SW480 (cell line): ENCODE measurements at places on chromosomes 3 and 15.

DNA sequence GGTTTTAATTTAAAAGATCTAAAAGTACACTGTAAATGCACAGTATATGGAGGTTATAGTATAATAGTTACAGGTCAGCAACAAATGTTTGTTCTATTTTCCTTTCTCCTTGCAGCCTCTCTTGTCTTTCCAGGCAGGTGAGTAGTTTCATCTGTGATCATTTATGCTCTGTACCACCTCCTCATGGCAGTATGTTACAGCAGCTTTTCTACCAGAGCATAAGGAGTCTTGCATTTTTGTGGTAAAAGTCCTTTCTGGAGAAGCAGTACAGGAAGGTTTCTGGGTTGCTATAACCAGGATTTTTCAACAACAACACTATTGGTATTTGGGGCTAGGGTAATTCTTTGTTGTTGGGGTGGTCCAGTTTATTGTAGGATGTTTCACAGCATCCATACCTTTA lies 59.5 kb downstream of the ZNF609 start:
- no peak for DNase-seq

- DNase-seq, result peak; percentile 36
Measured at GRCh38 chr3:150412561-150413231, 4.6 kb downstream of the TSC22D2 start.

DNA sequence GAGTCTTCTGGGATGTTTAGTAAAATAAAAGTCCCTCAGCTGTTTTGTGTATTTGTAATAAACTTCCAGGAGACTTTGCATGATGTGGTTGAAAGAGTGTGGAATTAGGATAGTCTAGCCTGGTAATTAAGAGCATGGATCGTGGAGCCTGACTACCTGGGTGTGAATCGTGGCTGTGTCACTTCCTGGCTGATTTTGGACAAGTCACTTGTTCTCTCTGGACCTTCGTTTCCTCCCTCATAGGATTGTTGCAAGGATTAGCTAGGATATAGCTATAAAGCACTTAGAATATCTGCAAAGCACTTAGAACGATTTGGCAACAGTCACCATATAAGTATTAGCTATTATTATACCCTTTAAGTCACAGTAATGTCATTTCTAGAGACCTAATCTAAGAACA lies 40.2 kb downstream of the SLMAP start:
- peak; percentile 13 for DNase-seq

GRCh38 chr3:188534633-188535032 lies 380.7 kb downstream of the LPP start:
- DNase-seq, result no peak

- DNase-seq, result no peak
Measured at GRCh38 chr3:1439395-1439794, 346.6 kb downstream of the CNTN6 start.

GRCh38 chr3:181326637-181327223 lies 337.2 kb upstream of the DNAJC19 start:
- DNase-seq, result peak; percentile 38

DNA sequence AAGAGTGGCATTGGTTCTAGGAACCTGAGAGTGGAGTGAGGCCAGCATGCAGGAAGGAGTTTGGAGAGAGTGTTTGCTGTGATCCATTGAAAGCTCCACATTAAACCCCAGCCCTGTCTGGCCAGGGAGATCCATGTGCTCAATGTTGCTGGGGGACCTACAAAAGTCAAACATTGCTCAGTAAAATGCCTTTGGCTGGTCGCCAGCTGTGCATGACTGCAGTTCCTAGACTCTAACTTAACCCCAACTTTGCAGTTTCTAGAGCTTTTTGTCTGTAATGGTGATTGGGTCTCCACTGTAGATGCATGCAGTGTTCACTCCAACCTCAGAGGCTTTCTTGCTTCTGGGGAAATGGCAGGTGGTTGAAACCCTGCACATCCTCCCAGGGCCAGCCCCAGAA lies 99.7 kb upstream of the ABHD17C start:
- no peak for DNase-seq

DNA sequence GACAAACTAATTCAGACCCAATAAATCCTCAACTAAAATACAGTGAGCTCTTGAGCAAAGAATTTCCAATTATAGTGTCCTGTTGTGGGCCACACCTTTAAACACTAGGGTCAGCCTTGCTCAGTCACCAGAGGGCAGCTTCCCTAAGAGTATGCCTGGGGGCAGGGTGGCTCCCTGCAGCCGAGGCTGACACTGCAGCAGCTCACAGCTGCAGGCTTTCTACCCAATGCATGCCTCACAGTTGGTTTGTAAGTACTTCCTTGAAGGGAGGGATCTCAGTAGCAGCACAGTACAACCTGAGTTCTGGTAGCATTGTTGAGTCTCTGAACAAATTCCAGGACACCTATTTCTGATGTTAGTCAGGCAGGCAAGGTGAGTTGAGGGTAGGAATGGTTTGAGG lies 335.6 kb downstream of the TUSC7 start:
- peak; percentile 6 for DNase-seq

DNA sequence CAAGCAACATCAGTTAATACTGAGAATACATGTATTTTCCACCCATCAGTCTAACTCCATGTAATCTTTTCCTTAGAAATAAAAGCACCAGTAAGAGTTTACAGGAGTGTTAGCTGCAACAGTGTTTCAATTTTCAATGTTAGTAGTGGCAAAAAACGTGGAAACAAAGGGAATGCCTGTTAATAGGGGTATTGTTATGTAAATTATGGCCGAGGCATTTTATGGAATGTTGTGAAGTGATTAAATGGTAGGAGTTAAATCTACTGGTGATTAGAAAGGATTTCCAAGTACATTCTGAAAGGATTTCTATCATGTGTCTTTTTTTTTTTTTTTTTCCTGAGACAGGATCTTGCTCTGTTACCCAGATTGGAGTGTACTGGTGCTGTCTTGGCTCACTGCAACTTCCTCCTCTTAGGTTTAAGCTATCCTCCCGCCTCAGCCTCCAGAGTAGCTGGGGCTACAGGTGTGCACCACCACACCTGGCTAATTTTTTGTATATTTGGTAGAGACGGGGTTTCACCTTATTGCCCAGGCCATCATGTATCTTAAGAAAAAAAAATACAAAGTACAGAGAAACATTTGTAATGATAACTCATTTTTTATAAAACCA lies 6.6 kb downstream of the ATP6V1A start:
- no peak for DNase-seq

- DNase-seq, result no peak
Measured at GRCh38 chr15:58771621-58772250, 634 bp downstream of the MINDY2 start.

GRCh38 chr3:15797642-15798303 lies at the start of gene ANKRD28:
TSS of gene ANKRD28 (minus strand) at chr3:15797979. CDS start at chr3:15796521, 1,458 bp downstream.
- peak; percentile 82 for DNase-seq

DNA sequence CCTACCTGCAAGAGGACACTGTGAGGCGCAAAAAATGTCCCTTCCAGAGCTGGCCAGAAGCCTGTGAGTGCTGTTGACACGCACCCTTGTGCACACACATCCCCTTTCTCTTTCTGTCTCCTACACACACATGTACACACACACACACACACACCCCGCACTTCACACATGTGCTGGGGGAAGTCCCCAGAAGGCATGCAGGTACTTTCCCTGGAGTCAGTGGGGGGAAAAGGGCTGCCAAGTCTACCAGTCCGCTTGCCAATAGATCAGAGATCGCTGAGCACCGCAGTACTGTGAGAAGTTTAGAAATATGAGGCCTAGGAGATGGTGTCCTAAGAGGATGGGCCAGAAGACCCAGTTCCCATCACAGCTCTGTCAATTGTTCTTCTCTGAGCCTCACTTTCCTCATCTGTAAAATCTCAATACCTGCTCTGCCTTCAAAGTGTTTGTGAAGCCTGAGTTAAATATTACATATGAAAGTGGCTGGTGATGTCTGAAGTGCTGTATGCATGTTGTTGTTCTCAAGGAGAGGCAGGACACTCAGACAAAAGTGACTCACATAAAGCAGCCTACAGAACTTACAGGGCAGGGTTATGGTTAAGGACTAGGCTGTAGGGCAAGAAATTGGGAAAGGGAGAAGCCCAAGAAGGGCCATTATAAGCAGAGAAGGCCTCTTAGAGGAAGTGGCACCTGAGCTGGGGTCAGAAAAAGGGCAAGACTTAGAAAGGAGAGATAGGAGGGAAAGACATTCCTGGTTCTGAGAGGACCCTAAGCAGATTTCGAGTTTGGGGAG lies 6.8 kb downstream of the IL17RE start:
- DNase-seq, result no peak

DNA sequence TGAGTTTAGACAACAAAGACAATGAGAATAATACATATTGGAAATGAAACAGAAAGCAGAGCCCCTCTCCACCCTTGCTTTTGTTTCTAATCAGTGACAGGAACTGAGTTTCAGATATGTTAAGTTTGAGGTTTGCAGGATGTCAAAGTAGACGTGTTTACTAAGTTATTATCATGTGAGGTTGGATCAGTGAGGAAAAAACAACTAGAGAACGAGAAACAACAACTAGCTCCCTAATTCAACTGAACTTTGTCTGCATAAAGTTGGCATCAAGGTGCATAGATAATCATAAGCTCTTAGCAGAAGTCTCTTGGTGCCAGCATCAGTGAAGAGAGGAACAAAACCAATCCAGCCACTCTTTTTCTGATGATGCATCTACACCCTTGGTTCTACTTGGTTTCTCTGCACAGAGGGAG lies 491.1 kb upstream of the NR2F2 start:
- no peak for DNase-seq

GRCh38 chr3:62892951-62893350 lies 17.7 kb upstream of the CADPS start:
- no peak for DNase-seq

GRCh38 chr3:40458473-40458872 lies 1.3 kb downstream of the RPL14 start:
- no peak for DNase-seq

DNA sequence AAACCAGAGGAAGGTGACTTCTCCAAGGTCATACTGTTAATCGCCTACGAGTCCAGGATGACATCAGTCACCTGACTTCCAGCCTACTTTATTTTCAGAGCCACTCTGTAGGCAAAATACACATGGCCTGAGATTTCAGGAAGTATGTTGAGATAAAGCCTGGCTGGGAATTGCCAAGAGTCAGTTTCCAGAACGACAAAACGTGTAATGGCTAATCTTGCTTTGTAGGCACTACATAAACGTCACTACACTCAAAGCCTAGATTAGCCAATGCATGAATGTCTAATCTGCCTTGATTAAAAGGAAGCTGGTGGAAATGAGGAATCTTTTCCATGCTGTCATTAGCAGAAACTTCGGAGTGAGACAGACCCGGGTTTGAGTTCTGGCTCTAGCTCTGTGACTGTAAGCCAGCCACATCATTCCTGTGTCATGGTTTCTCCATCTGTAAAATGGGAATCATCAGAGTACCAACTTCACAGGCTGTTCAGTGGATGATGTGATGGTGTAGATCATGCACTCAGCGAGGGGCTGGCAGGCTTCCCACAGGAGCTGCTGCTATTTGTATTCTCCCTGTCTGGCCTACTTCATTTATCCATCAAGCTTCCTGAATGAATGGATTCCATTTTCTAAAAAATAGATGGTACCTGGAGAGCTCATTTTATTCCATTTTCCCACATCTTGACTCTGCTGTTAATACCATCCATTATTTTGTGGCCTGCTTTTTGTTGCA lies 241.9 kb downstream of the XXYLT1 start:
- DNase-seq, result no peak

DNA sequence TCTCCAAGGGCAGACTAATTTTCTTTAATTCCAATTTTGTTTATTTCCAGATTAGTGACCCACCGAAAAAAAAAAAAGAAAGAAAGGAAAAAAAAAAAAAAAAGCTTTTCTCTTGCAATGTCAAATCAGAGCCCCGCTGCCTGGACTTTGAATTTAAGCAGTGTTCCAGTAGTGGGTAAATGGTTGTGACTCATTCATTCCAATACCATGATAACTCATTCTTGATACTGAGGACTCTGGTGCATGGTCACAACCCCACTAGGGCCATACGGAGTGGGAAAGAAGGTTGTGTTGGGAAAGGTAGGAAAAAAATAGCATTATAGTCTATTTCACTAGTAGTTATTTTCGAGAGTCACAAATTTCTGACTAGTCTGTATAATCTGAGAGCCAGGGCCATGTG lies 59.1 kb upstream of the COL8A1 start:
- DNase-seq, result peak; percentile 43

- DNase-seq, result no peak
Measured at GRCh38 chr3:140170612-140171011, 235.6 kb downstream of the CLSTN2 start.

DNA sequence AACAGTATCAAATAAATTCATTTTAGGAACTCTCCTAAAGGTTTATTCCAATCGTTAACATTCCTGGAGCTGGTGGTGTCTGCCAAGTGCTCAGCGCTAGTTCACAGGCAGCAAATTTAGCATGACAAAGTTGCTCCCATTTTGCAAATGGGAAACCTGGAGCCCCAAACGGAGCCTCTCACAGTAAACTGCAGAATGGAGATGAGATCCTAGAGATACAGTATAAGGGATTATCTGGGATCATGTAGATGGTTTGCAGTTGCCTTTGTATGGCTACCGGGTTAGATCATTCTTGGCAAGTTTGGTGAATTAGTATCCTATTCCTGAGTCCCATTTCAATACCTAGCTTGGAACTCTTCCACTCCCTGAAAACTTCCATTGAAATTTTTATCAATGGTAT lies 173.7 kb downstream of the CDIN1 start:
- DNase-seq, result no peak

DNA sequence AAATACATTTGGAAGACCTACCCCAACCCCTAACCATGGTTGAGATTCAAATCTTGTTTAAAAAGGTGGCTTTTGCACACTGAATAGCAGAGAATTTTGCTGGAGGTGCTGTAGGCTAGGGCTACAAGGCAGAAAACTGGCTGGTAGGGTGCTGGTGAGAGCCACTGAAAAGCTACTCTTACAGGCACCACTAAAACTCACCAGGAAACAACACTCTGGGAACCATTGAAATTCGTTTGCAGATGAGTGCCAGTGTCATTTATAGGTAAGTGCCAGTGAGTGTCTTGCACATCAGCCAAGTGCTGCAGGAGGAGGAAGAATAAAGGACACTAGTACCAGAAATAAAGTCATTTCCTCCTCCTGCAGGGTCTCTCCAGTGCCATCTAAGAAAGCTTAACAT lies 610.2 kb downstream of the ZNF385D start:
- no peak for DNase-seq

GRCh38 chr3:49702672-49703071 lies 13.3 kb downstream of the RNF123 start:
- no peak for DNase-seq

GRCh38 chr3:39468108-39468436 lies 592 bp downstream of the MOBP start:
- DNase-seq, result no peak
